ENCODE measurements at places on chromosomes 3 and 15.

- DNase-seq: no peak
- H3K4me1 ChIP-seq: peaks cover 3% of the 10 kb centered on the region
- H3K4me3 ChIP-seq: no peak overlapping the region
- no peaks in the 10 kb centered on the region for H3K36me3 ChIP-seq
- H3K27me3 ChIP-seq: peaks cover 48% of the 10 kb centered on the region
Observed at GRCh38 chr15:70286113-70286806, 188.5 kb upstream of the TLE3 start.

- H3K36me3 ChIP-seq: peaks cover 21% of the 10 kb centered on the region
- no peak overlapping the region for H3K27ac ChIP-seq
- H3K4me3 ChIP-seq: no peak overlapping the region
- H3K4me1 ChIP-seq: no peaks in the 10 kb centered on the region
- DNase-seq: no peak
Observed at GRCh38 chr15:99466701-99467337, 99.0 kb upstream of the MEF2A start.

- H3K27me3 ChIP-seq: peaks cover 7% of the 10 kb centered on the region
- H3K4me3 ChIP-seq: no peak overlapping the region
- DNase-seq: no peak
Observed at GRCh38 chr15:89928421-89928820, 15.7 kb upstream of the ARPIN start.

DNA sequence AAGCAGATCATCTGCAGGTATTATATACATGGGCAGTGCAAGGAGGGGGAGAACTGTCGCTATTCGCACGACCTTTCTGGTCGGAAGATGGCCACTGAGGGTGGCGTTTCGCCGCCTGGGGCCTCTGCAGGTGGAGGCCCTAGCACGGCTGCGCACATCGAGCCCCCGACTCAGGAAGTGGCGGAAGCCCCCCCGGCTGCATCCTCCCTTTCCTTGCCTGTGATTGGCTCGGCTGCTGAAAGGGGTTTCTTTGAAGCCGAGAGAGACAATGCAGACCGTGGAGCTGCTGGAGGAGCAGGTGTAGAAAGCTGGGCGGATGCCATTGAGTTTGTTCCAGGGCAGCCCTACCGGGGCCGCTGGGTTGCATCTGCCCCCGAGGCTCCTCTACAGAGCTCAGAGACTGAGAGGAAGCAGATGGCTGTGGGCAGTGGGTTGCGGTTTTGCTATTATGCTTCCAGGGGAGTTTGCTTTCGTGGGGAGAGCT lies 639 bp downstream of the MKRN3 start:
- H3K4me3 ChIP-seq: no peak overlapping the region
- no peak for DNase-seq
- H3K27ac ChIP-seq: peak overlapping the region; percentile 54

GRCh38 chr3:118850687-118851086 lies 184.0 kb downstream of the IGSF11 start:
- peaks cover 5% of the 10 kb centered on the region for H3K36me3 ChIP-seq
- no peak for DNase-seq
- H3K4me3 ChIP-seq: no peak overlapping the region
- peaks cover 14% of the 10 kb centered on the region for H3K4me1 ChIP-seq

DNA sequence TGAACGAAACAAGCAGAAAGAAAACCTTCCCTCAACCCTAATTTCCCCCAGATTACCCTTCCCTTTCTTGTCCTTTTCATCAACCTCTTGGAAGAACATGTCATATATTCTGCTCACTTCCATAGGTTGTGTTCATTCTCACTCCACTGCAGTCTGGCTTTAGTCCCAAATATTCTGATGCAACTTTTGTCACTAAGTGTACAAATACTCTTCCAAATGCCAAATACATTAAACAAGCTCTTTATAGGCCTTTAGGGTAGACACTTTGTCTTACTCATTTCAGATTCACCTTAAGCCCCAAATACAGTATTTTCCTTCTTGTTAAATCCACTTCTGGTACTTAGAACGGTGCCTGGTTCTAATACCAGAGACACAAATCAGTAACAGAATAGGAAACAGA lies 406.5 kb upstream of the CDIN1 start:
- no peak for DNase-seq
- H3K4me3 ChIP-seq: no peak overlapping the region
- no peaks in the 10 kb centered on the region for H3K4me1 ChIP-seq
- H3K27me3 ChIP-seq: no peaks in the 10 kb centered on the region

Data from natural killer cell treated with Interleukin-12 subunit alpha and Interleukin-12 subunit beta and Interleukin-15 and Interleukin-18, amount 100 ng/mL, for 72 hours (primary cell).